ENCODE measurements at places on chromosomes 2 and 18.

DNA sequence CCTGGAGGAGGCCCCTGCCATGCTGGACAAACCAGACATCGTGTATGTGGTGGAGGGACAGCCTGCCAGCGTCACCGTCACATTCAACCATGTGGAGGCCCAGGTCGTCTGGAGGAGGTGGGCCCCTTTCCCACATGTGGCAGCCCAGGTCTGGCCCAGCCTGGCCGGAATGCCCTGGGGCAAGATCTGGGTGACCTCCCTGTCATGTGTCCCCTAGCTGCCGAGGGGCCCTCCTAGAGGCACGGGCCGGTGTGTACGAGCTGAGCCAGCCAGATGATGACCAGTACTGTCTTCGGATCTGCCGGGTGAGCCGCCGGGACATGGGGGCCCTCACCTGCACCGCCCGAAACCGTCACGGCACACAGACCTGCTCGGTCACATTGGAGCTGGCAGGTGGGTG is 25.2 kb upstream of the GMPPA start:
- DNase-seq, result no peak

- no peak for DNase-seq
Measured at GRCh38 chr18:53629337-53629736, 595.1 kb downstream of the MBD2 start.

DNA sequence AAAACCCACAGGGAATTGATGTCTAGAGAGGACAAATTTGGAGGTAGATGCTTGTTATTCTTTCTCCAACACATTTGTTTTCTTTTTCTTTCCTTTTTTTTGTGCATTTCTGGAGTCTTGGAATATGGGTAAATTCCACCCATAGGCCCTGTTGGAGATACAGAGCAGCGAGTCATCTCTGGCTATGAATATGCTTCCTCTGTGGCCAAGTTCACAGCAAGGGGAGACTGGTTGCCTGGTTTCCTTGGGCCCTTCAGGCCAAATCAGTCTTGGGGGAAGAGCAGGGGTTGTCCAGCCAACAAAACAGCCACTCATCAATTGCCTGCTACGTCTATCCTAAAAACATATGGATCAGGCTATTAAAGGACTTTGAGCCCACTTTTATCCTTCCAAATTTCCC is 27.5 kb downstream of the SP100 start:
- DNase-seq, result no peak

GRCh38 chr2:8440029-8440778 is 241.7 kb upstream of the ID2 start:
- no peak for DNase-seq

DNA sequence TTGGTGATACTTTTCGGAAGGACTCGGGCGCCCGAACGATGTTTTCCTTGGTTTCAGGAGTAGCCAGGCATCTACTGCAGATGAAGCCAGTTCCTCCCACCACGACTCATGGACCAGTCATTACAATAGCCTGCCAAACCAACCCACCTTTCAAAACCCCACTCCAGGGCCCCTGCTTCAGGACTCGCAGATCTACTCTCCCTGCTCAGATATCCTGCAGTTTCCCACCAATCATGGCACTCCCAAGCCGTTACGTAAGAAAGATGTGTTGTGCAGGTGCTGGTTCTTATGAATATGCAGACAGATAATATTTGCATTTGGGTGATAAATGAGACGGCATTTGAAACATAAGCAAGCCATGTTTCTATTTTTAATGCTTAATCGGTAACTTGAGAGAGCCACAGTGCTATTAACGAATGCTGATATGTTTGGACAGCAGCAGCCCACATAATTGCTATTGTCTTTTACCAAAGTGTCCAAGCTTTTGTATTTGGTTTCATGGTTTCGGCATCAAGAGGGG is 3.5 kb upstream of the CYS1 start:
- no peak for DNase-seq

GRCh38 chr18:11398625-11399024 is 210.8 kb upstream of the SLC35G4 start:
- no peak for DNase-seq

GRCh38 chr18:55163550-55163949 is 204.3 kb upstream of the CCDC68 start:
- DNase-seq, result no peak
